Stimulated activated CD4-positive, alpha-beta T cell treated with anti-CD3 and anti-CD28 coated beads, Interleukin-2, amount 100 ng/mL, for 24 hours (primary cell): ENCODE measurements at places on chromosomes 5 and 9.

GRCh38 chr9:70031141-70031545 lies 12.5 kb upstream of the MAMDC2 start:
- DNase-seq = no peak

- no peak for DNase-seq
These were observed 1217.3 kb downstream of the MAT2B start for GRCh38 chr5:164722702-164723101.

GRCh38 chr5:174504266-174504726 lies 220.1 kb upstream of the MSX2 start:
- DNase-seq = no peak

- no peak for DNase-seq
These were observed 33.4 kb upstream of the PPP3R2 start for GRCh38 chr9:101628173-101628572.

DNA sequence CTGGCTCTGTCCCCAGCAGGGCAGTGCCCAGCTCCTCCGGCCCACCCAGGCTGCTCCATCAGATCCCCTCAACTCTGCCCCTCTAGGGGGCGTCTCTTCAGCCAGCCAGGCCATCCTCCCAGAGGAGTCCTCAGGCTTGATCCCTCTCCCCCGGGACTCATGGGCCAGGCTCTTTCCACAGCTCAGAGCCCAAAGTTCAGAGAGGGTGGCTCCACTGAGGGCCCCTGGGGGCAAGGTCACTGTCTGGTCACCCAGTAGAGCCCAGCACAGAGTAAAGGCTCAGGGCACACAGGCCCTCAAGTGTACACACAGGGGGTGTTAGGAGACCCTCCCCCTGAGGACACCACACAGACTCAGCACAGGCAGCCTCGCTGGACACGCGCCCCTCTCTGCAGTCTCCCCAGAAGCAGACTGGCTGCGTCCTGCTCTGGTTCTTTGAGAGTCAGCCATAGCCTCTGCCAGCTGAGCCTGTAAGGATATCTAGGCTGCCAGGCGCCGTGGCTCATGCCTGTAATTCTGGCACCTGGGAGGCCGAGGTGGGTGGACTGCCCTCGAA lies 64.8 kb downstream of the PAX5 start:
- no peak for DNase-seq

GRCh38 chr9:105737205-105737604 lies 42.9 kb downstream of the TMEM38B start:
- DNase-seq = no peak

- DNase-seq = no peak
These were observed 201.9 kb upstream of the ISL1 start for GRCh38 chr5:51181208-51181894.

DNA sequence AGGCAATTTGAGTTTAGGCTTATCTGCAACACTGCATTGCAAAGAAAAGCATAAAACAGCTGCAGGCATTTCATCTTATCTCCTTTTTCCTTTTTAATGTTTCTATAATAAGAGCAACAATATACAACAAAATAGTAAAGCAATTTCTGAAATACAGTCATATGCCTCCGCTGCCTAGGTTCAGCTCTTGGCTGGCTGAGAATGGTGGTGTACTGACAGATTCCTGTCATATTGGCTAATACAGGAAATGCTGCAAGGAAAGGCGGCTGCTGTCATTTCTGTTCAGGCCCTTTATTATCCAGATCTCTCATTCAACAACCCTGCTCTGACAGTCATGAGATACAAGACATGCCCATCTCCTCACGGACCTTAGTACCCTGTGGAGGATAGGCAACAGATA lies 677.0 kb downstream of the TAF11L14 start:
- DNase-seq = no peak

- DNase-seq = no peak
These were observed 138.6 kb upstream of the RASA1 start for GRCh38 chr5:87129046-87129445.

DNA sequence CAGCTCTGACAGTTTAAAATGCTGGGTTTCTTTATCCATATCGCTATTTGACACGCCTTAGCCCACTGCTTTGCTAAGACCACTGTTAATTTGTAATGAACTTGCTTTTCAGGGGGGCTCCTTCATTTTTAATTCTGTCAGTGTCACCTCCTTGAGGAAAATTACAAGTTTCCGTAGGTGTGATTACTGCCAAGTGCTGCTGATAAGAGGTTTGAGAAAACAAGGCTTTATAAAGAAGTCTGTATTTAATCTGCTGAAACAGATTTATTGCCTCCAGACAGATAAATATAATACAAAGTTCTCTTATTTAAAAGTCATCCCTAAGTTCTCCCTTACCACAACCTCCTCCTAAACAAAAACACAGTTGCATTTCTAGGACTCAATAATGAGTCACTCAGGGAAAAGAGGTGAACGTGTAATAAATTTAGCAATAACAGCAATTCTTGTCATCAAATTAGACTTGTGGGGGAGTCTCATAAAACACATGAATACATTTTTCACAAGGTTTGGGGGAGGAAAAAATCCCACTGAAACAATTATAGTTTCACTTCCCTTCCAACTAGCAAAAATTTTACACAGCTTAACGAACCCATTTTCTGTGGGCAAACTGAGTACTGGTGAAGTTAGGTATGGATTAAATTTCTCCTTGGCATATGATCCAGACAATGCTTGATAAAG lies 72.8 kb downstream of the MAPKAP1 start:
- no peak for DNase-seq

DNA sequence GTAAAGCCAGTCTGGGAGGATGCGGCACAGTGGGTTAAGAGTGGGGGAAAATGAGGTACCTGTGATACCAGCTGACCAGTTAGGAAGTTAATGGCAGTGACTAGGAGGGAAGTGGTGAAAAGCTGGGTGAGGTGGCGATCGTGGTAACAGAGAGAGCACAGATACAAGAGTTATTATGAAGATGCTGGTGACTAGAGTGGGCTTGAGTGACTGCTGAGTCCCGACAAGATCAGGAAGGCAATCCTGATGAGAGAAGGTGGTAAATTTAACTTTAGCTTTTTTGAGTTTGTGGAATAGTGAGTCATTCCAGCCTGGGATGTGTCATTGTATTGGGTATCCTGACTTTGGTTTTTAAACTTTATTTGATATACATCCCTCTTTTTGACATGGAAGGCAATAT lies 38.8 kb downstream of the CMYA5 start:
- no peak for DNase-seq

DNA sequence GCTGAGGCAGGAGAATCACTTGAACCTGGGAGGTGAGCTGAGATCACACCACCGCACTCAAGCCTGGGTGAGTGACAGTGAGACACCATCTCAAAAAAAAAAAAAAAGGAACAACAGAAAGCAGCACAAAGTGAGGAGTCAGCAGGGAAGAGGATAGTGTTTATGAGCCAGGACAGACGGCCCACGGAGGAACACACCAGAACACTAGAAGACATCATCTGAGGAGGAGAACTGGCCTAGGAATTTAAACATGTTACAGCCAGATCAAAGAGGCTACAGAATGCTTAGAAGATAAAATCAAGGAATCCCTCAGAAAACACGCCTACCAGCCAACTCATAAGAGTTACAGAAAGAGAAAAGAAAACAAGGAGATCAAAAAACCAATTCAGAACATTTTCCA lies 12.2 kb downstream of the UBAC1 start:
- DNase-seq = no peak

GRCh38 chr9:99039505-99040182 lies 65.3 kb upstream of the TGFBR1 start:
- no peak for DNase-seq
